ENCODE measurements at places on chromosomes 6 and 20. TPM values are rescaled to one million over a fixed set of nuclear protein-coding genes. Genes with fewer than 3 reads are reported as not detected.

DNA sequence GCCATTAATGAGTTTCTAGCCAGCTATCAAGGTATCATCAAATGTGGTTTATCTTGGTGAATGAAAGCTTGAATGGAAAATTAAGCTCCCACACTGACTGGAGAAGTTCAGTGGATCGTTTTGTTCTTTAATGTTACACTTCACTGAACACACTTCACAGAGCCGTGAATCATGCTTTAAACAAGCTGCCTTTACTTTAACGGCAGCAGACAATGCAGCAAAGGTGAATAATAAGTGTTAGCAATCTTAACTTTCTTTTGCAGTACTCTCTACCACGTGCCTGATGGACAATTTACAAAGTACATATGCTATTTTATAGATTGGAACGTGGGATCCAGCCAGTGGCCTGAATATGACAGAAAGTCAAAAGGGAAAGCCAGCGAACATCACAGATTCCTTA, 424.5 kb downstream of the GRIK2 start:
- no peak overlapping the region for H3K27ac ChIP-seq
- no peak for DNase-seq
- H3K4me3 ChIP-seq = no peak overlapping the region
- H3K27me3 ChIP-seq = no peaks in the 10 kb centered on the region
- no peaks in the 10 kb centered on the region for H3K36me3 ChIP-seq
- no peaks in the 10 kb centered on the region for H3K4me1 ChIP-seq

DNA sequence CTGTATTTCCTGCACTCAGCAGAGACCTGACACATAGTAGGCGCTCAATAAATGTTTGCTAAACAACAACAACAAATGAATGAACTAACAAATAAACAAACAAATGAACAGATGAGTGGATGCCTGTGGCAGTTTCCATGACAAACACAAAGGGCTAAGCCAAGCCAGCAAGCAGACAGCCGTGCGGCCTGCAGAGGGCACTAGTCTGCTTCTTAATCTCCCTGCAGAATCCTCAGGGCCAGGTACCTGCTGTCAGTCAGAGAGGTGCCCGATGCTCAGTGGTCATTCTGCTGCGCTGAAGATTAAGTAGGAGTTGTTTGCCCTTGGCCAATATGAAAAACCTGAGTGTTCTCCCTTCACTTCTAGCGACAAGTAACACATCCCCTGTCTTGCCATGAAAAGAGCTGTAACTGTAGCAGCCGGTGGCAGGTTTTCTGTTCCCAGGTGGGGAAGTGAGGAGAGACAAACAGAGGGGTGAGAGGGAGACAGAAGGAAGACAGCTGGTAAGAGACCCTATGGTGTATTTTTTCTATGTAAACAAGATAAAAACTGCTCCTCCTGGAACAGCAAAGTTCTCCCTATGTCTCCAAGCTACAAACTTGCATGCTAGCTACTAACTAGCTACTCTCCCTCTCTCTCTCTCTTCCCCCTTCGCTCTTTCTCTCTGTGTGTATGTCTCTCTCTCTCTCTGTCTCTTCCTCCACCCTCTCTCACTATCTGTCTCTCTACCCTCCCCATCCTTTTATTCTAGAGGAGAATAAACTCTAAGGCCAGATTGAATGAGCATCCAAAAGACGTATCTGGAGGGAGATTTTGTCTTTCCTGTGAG, at the start of gene MC3R:
MC3R (plus strand) TSS at position 779 of the 829 bp plus-strand sequence. CDS start 112 bp downstream, outside the sequence.
- no peak within 1 kb of the TSS for H3K27ac ChIP-seq
- no peaks in the 10 kb centered on the region for H3K36me3 ChIP-seq
- H3K4me1 ChIP-seq = no peaks in the 10 kb centered on the region
- no peak within 1 kb of the TSS for H3K4me3 ChIP-seq
- peaks cover 66% of the 10 kb centered on the region for H3K27me3 ChIP-seq

GRCh38 chr20:24664266-24664986, 195.0 kb downstream of the SYNDIG1 start:
- no peaks in the 10 kb centered on the region for H3K4me1 ChIP-seq
- no peaks in the 10 kb centered on the region for H3K36me3 ChIP-seq
- DNase-seq = no peak
- H3K4me3 ChIP-seq = no peak overlapping the region
- no peak overlapping the region for H3K27ac ChIP-seq

DNA sequence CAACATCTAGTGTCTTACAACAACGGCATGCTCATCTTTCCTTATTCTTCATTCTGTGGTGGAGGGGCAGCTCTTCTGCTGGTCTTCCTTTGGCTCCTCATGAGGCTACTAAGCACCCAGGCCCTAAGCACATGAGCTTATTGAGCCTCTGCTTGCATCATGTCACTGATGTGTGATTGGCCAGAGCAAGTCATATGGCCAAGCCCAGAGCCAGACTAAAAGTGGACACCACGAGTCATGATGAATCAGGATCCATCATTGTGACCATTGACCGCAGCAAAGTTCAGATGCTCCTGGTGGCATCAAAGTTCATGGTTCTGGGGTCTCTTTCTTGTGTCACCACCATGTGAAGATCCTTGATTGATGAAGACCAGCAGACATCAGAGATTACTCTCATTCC, 192.0 kb upstream of the FOXA2 start:
- no peak overlapping the region for H3K27ac ChIP-seq
- no peaks in the 10 kb centered on the region for H3K27me3 ChIP-seq
- peaks cover 9% of the 10 kb centered on the region for H3K4me1 ChIP-seq
- no peak for DNase-seq
- H3K36me3 ChIP-seq = no peaks in the 10 kb centered on the region
- no peak overlapping the region for H3K4me3 ChIP-seq

DNA sequence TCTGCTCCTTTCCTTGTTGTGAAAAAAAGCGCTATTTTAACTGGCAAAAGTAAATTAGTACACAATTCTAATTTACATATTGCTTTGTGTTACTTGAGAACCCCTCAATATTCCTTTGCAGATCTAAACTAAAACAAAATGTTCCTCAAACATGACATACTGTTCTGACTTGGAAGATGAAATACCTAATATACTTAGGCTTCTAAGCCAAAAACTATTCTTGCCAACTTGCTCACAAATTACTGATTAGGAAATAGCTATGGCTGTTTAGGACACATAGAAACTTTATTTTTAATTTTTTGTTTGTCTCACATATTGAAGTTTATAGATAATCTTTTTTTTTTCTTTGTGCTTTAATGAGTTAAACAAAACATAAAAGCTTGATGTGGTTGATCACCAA, 542.2 kb downstream of the GRIK2 start:
- H3K4me3 ChIP-seq = no peak overlapping the region
- H3K4me1 ChIP-seq = no peaks in the 10 kb centered on the region
- no peaks in the 10 kb centered on the region for H3K27me3 ChIP-seq
- DNase-seq = no peak
- H3K27ac ChIP-seq = no peak overlapping the region

The DCBLD1 gene
- 3.9 TPM for total RNA-seq

Data from heart right ventricle (tissue), 16 donors.